ENCODE measurements at places on chromosomes 5 and 9. TPM values are rescaled to one million over a fixed set of nuclear protein-coding genes. Genes with fewer than 3 reads are reported as not detected.

The MZB1 gene
- not detected for total RNA-seq

The PCDHB3 gene
- total RNA-seq: 0.84 TPM

The SLC1A3 gene
- 10.1 TPM for total RNA-seq

The SETX gene
- 37.2 TPM for total RNA-seq

The PCDHB15 gene
- total RNA-seq: 1.1 TPM

The KIF27 gene
- total RNA-seq: 3.4 TPM

The FREM1 gene
- total RNA-seq: 0.84 TPM

The FST gene
- total RNA-seq: 6.1 TPM

The GNAQ gene
- 15.6 TPM for total RNA-seq

The HTR4 gene
- total RNA-seq: 1.2 TPM

The LCN2 gene
- 6.7 TPM for total RNA-seq

The HRCT1 gene
- 2.5 TPM for total RNA-seq

The PCDHB8 gene
- total RNA-seq: 0.46 TPM

The HAPLN1 gene
- total RNA-seq: not detected

The GFI1B gene
- total RNA-seq: 0.13 TPM

The MEIKIN gene
- total RNA-seq: not detected

The LPAR1 gene
- total RNA-seq: 21.9 TPM

The FRRS1L gene
- total RNA-seq: not detected

The LNPEP gene
- 56.8 TPM for total RNA-seq

The HTR1A gene
- total RNA-seq: not detected

The GAS1 gene
- total RNA-seq: 56.2 TPM

The CAMLG gene
- total RNA-seq: 38.7 TPM

The LRRTM2 gene
- 0.20 TPM for total RNA-seq

The PCDHA4 gene
- 0.23 TPM for total RNA-seq

The TPM2 gene
- 36.3 TPM for total RNA-seq

The FGD3 gene
- 7.8 TPM for total RNA-seq

The C5orf46 gene
- total RNA-seq: 201 TPM

The TUSC1 gene
- total RNA-seq: 26.7 TPM

The GABRA1 gene
- not detected for total RNA-seq

The UIMC1 gene
- total RNA-seq: 18.2 TPM

The AQP7 gene
- total RNA-seq: 6.9 TPM

The ARHGEF39 gene
- 0.67 TPM for total RNA-seq

The KCNMB1 gene
- total RNA-seq: 0.55 TPM

The FBLL1 gene
- total RNA-seq: not detected

The AK8 gene
- 1.4 TPM for total RNA-seq

The DMRT2 gene
- 0.22 TPM for total RNA-seq

The FCN2 gene
- not detected for total RNA-seq

The TBC1D9B gene
- total RNA-seq: 94.2 TPM

The RNF224 gene
- total RNA-seq: 3.2 TPM

All from lower leg skin (tissue), 4 donors.